Activated CD4-positive, alpha-beta memory T cell treated with anti-CD3 and anti-CD28 coated beads for 36 hours (primary cell): ENCODE measurements at places on chromosomes 4 and X.
A peak's percentile ranks its signal among the peaks of the same experiment; 100 is the strongest.

- DNase-seq = no peak
Measured at GRCh38 chr4:181181331-181181730, 1061.9 kb upstream of the TENM3 start.

GRCh38 chr4:12140864-12141263, 712.2 kb upstream of the HS3ST1 start:
- DNase-seq = no peak

- no peak for DNase-seq
Measured at GRCh38 chr4:2219233-2219760, 22.6 kb downstream of the HAUS3 start.

DNA sequence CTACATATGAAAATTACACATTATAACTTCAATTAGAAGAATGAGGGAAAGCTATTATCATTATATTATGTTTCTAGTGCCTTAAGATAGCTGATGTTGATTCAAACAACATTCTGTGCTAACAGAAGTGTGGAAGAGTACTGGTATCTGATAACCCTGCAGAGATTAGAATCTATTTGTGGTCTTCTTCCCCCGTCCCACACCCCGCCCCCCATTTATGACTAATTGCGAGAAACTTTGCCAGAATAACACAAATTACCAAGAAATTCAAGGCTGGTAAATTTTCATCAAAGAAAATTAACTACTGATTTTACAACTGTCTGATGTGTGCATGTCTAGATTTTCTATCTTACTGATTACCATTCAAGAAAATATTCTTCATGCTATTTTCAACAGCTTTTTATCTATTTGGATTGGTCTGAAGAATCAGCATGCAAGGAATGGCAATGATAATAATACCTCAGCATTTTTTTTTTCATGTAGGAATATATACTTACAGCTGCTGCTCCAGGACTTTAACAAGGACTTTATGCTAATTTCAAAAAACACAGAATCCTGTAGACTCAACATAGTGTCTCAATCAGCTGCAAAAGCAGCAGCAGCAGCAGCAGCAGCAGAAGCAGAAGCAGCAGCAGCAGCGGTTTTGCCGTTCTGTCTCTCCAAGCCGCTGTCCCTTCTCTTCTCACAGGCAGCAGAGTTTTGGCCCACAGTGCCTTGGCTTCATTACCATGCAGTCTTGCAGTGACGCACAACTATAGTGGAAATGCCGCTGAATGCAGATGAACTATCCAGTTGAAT, 126.7 kb downstream of the FRYL start:
- DNase-seq = peak; percentile 52

- no peak for DNase-seq
Measured at GRCh38 chrX:110759785-110760184, 35.8 kb downstream of the CHRDL1 start.
